ENCODE measurements at places on chromosomes 4 and X.

- DNase-seq, result peak; percentile 19
These were observed 774 bp downstream of the FAM193A start for GRCh38 chr4:2537011-2537830.

DNA sequence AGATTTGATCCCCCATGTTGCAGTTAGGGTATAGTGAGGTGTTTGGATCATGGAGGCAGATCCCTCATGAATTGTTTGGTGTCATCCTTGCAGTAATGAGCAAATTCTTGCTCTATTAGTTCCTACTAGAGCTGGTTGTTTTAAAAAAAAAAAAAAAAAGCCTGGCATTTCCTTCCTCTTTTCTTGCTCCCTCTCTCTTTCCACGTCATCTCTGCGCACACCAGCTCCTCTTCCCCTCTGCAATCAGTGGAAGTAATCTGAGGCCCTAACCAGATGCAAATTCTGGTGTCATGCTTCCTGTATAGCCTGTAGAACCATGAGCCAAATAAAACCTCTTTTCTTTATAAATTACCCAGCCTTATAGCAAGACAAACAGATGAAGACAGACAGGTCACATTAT is 24.5 kb downstream of the WDR17 start:
- DNase-seq, result no peak

DNA sequence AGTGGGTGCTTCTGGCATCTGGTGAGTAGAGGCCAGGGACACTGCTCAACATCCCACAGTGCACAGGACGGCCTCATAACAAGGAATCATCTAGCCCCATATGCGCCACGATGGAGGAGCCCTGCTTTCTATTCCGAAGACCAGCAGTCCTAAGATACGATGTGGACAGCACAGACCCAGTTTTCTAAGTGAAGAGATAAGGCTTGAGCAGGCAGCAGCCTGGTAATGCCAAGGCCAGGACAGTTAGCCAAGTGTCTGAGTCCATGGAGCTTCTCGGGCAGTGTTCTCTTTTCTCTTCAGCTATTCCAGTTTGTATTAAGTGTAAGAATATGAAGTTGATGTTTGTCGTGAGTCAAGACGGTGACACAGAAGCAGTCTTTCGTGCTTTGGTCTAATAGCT is 112.7 kb downstream of the TBL1X start:
- DNase-seq, result no peak

DNA sequence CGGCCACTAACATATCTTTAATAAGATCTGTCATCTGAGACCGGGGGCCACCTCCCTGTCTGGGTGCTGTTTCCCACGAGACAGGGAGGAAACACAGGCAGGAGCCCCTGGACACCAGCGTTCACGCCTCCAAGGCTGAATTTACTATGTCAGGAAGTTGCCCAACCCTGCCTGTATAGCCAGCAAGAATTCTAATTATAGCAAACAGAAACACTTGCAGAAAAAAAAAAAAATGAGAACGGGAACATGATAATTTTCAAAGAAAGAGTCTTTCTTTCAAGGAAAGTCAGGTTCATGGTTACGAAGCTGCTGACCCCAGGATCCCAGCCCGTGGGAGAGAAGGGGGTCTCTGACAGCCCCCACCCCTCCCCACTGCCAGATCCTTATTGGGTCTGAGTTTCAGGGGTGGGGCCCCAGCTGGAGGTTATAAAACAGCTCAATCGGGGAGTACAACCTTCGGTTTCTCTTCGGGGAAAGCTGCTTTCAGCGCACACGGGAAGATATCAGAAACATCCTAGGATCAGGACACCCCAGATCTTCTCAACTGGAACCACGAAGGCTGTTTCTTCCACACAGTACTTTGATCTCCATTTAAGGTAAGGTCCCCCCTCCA is at the start of gene IL3RA:
Gene IL3RA (plus strand): TSS at position 455 of the 613 bp plus-strand sequence. CDS start 4,981 bp downstream, outside the sequence.
- no peak for DNase-seq

GRCh38 chr4:10639100-10639499 is 45.5 kb downstream of the CLNK start:
- no peak for DNase-seq

DNA sequence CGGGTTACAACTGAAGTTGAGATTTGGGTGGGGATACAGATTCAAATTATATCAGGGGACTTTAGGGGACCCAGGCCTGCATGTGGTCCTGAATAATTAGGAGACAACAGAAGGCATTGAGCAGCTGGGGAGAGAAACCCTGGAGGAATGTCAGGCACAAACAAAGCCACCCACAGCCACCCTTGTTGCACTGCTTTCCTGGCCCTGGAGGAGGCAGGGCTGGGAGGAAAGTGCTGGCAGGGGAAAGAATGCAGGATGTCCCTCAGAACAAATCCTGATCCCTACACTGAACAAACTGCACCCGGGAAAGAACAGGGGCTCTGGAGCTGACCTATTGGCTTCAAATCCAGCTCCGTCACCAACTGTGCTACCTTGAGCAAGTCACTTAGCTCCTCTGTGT is 214.1 kb upstream of the ATP6AP2 start:
- DNase-seq, result no peak

DNA sequence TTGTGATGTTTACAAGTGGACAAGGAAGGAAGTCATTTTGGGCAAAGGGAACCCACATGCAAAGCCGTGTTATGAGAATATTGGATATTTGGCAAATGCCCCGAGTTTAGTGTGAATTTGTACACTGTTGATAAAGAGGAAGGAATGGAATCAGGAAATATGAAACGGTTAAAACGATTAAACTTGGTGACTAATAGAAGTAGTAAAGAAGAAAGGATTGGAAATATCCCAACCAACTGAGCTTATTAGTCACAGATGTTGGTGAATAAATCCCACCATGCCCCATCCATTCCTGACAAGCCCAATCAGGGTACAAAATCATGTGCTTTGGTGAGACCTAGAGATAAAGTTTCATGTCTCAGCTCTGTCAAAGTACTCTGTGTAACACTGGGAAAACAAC is 22.0 kb downstream of the ARHGAP24 start:
- DNase-seq, result no peak

DNA sequence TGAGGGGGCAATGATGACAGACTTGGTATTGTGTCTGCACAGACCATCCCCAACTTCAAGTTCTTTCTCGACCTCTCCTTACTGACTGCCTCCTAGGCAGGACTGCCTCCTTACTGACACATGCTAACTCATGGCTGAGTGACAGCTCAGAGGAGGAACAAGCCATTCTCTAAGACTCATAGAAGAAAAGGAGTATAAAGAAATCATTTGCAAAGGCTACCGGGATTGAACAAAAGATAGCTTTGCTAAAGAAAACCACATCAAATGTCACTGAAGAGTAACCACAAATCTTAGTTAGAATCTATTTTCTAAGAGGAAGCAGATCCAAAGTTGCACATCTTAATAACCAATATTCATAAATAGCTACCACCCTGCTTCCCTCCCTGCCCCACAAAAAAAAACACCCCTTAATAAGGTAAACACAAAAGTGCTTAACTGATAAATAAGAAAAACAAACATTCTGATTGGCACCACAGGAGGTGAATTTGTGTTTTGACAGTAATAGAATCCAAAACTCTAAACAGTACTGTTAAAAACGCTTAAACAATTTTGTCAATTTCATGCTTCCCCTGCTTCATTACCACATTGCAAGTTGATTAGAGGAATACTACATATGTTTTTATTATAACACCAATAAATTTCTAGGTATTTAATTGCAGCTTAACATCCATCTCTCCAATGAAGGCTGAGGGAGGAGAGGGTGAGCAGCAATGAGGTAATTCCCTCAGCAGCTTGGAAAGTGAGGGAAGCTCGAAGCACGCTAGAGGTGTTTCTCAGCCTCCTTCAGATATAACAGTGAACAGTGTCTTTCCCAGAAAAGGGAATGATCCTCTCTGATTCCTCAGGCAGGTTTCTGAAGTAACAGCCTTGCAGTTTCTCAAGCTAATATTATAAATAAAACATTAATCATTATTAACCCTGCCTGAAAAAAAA is 160.0 kb downstream of the HNRNPD start:
- DNase-seq, result no peak

- DNase-seq, result no peak
These were observed 44.8 kb downstream of the CLCN3 start for GRCh38 chr4:169665046-169665737.

GRCh38 chr4:158159054-158159717 is 13.6 kb downstream of the GASK1B start:
- DNase-seq, result no peak

- DNase-seq, result no peak
These were observed 667.1 kb downstream of the SH3BGRL start for GRCh38 chrX:81868979-81869378.
